ENCODE measurements at places on chromosomes 7 and 10.

DNA sequence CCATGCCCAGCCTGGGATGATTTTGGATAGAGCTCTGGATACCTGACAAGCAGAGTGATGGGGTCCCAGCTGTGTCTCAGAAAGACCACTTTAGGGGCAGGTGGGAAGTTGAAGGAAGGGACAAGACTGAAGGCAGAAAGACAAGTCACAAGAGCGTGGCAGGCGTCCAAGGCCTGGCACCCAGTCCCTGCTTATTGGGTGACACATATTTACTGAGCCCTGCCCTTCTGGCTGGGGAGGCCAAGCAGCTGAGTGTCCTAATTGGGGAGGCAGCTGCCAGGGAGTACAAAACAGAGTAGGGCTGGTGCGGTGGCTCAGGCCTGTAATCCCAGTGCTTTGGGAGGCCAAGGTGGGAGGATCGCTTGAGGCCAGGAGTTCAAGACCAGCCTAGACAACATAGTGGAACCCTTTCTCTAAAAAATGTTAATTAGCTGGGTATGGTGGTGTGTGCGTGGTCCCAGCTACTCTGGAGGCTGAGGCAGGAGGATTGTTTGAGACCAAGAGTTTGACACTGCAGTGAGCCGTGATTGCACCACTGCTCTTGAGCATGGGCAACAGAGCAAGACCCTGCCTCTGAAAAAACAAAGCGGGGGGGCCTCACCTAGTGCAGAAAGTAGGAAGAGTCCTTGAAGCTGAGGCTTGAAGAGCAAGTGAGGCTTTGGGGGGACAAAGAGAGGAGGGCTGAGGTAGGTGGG is 53.0 kb upstream of the GTF2I start:
- no peak for DNase-seq

DNA sequence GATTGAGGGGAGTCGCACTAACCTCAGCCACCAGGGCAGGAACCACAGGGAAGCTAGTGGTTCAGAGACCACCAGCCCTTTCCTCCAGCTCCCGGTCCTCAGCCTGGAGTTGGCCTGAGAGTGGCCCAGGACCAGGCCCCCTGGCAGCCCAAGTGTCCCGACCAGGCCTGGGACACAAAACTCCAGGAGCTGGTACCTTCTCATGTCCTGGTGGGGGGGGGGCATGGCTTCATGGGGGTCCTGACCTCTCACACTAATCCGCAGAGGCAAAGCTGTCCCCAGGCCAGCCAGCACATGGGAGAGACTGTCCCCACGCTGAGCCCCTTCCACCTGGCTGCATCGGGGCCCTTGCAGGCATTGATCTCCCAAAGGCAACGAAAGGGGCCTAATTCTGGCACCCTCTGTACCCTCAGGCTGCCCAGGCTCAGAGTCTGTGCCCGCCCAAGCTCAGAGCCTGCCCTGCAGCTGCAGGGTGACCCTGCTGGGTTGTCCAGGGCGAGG is 28.2 kb downstream of the GPRIN2 start:
- DNase-seq = no peak

DNA sequence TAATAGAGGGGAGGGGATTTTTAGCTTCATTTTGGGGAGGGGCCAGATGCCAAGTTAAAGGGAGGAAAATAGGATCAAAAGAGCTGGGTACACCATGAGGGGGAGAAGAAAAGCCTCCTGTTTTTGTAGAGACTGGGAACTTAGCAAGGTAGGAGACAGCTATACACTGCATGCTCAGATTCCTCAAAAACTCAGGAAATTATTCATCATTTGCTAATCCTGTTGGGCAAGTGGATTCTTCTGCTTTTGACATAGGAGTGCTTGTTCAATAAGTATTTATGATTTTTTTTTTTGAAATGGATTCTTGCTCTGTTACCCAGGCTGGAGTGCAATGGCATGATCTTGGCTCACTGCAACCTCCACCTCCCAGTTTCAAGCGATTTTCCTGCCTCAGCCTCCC is 73.4 kb downstream of the LYZL2 start:
- no peak for DNase-seq

DNA sequence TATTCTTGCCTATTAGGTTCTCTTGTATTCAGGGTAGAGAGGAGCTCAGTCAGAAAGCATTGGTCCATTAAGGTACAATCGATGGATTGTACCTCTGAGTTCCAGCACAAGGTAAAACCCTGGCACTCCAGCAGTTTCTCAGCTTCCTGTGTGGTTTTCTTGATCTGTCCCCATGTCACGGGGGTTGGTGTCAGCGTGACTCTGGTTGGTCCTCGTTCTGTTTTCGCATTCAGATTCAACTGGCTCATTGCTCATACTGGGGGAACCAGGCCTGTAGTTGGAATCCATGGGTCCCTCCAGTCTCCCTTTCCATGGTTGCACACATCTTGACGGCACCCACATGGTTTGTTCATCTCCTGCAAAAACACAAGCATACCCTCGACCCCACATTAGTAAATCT is 32.7 kb upstream of the RASGEF1A start:
- no peak for DNase-seq

- DNase-seq = no peak
Measured at GRCh38 chr10:806451-807162, 117.1 kb upstream of the DIP2C start.

- no peak for DNase-seq
Measured at GRCh38 chr10:92891885-92892690, 43.8 kb downstream of the EXOC6 start.

DNA sequence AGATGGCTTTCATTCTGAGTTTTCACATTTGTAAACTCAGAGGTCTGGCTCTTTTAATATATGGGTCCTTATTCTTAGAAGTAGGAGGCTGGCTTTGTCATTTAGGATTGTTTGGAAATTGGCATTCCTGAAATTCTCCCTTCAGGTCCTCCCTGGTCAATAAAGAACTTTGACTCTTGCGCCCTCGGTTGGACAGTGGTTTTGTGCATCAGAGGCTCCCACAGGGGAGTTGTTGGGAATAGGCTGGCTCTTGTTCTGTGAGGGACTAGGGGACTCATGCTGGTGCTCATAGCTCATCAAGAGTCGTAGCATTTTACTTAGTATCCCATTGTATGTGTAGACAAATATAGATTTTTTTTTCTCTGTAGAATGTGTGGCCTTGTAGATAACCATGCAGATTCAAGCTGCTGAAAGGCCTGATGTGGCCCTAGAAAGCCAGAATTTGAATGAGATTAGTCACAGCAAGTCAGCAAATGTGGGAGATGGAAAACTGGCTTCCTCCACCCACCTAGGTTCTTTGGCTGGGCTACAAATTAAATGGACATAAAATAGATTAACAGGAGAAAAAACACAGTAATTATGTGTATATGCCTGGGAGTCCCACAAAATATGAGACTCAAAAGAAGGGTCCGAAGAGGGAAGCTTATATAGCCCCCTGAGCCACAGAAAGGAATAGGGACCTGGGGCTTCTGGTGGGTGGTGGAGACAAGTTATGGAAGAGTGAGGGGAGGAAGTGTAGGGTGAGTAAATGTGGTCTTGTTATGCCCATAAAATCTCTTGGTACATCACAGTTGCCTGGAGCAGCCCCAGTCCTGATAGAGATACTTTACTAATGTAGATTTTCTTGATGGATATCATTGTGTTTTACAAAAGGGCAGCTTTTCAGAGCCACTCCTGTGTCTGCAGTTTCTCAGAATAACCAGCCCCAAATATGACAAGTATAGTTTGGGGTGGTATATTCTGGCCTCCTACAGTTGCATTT is 94.6 kb upstream of the BTBD16 start:
- no peak for DNase-seq

DNA sequence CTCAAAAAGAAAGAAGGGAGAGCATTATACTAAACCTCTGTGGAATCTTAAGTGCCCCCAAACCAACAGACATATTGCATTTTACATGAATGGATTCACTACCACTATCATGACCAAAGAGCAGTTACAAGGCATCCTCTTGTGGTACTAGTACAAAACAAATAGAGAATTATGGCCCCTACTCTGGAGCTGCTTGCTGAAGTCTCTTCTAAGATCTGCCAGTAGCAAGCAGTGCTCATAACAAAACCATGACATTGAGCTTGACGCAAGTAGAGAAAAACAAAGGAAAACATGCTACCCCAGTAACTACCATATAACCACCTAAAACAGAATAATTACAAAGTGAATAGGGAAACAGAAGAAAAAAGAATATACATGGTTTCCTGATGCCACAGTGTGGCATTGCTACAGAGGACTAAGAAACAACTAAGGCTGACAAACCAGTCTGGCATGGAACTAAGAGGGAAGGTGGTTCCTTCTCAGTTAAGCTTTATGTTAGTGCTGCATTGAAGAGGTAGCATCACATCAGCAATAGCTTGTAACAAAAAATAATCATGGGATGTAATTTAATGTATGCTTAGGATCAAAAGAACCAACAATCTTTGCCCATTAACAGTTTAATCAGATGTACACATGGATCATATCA is 150.2 kb upstream of the AGR3 start:
- no peak for DNase-seq
